IMR-90 (cell line): ENCODE measurements at places on chromosomes 6 and 20. TPM values are rescaled to one million over a fixed set of nuclear protein-coding genes. Genes with fewer than 3 reads are reported as not detected.

GRCh38 chr20:62786157-62786556 is 10.1 kb upstream of the MRGBP start:
- peaks cover under 1% of the 10 kb centered on the region; the same call in 1 of the 2 replicates for H3K4me1 ChIP-seq
- no peaks in the 10 kb centered on the region for H3K36me3 ChIP-seq
- peaks cover 2% of the 10 kb centered on the region; the same call in 1 of the 2 replicates for H3K27me3 ChIP-seq
- H3K4me3 ChIP-seq, result no peak overlapping the region
- no peak for DNase-seq

DNA sequence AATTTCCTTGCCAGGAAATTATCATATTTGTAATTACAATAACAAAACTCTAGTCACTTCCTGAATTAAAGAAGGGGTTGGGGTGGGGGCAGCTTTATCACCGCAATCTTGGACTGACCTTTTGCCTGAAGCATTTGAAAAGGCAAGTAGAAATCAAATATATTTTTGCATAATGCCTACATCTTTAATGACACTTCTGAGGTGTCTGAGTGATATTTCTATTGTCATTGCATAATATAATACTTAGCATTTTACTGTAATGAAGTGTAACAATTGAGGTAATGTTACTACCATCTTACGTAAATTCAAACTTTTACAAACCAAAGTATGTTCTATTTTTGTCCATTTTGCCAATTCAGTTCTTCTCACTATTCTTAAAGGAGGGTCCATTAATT is 65.2 kb downstream of the SYNE1 start:
- no peaks in the 10 kb centered on the region for H3K36me3 ChIP-seq
- no peaks in the 10 kb centered on the region for H3K27me3 ChIP-seq
- no peak overlapping the region for H3K27ac ChIP-seq

DNA sequence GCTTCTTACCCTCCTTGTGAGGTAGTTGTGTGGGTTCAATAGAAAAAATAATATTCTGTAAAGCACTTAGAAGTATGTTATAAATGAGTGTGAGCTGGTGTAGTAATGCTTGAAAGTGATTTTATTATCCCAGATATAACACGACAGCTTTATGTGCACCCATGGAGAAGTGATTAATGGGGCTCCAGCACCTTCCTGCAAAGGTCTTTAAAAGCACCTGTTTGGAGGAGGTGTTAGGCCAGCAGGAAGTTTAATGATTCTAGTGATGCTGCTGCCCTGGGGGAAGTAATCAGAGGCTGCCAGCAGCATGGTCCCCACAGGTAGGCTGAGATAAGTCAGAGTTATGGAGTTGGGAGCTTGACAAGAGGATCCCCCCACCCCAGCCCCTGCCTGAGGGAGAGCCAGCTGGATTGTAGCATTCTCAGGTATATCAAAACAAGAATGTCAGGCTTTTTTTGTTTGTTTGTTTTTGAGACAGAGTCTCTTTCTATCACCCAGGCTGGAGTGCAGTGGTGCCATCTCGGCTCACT is 166.3 kb downstream of the PHACTR1 start:
- no peaks in the 10 kb centered on the region for H3K27me3 ChIP-seq
- H3K4me3 ChIP-seq, result no peak overlapping the region
- DNase-seq, result no peak
- H3K36me3 ChIP-seq, result no peaks in the 10 kb centered on the region

TM9SF4 gene
- total RNA-seq, result 31.1 and 35.3 TPM in 2 replicates

TFAP2D gene
- not detected in 2 replicates for total RNA-seq
